ENCODE measurements at places on chromosomes 13 and 19.

DNA sequence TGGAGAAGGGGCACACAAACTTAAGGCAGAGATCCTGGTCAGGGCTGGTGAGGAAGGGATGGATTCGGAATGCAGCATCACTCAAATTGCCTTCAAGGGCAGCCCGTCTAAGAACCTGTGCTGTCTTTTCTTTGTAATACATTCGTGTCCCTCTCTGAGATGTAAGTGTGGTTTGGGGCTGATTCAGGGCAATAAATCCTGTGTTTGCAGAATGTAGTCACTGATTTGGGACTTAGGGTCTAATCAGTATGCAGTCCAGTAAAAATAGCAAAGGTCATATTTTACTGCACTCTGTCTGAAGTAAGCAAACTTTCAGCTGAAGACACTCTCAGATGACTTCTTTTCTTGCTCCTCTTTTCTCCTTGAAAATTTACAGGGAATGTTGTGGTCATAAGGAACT lies 93.8 kb upstream of the C1QTNF9B start:
- no peak for DNase-seq

DNA sequence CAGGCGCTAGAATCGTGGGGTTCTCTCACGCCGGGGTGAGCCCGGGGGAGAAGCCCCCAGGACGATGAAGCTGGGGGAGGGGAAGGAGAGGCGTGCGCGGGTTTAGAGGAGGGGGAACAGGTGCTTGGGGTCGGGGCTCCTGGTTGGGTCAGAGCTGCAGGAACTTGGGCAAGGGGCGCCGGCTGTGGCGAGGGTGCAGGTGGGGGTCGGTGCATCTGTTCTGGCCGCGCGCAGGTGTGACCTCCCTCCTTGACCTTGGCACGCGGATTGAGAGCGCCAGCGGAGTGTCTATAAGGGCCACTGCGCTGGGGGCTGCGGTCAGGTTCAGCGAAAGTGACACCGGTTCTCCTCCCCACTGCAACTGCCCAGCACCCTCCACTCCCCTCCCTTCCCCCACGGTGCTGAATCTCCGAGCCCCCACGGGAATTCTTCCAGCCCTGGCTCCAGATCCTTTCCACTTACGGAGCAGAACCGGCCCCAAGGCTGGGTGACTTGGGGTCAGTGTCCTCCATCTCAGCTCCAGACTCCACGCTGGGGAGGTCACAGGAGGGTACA lies 618 bp downstream of the TMEM38A start:
- DNase-seq: no peak

- no peak for DNase-seq
Measured at GRCh38 chr13:44557986-44558385, 18.1 kb downstream of the TSC22D1 start.

DNA sequence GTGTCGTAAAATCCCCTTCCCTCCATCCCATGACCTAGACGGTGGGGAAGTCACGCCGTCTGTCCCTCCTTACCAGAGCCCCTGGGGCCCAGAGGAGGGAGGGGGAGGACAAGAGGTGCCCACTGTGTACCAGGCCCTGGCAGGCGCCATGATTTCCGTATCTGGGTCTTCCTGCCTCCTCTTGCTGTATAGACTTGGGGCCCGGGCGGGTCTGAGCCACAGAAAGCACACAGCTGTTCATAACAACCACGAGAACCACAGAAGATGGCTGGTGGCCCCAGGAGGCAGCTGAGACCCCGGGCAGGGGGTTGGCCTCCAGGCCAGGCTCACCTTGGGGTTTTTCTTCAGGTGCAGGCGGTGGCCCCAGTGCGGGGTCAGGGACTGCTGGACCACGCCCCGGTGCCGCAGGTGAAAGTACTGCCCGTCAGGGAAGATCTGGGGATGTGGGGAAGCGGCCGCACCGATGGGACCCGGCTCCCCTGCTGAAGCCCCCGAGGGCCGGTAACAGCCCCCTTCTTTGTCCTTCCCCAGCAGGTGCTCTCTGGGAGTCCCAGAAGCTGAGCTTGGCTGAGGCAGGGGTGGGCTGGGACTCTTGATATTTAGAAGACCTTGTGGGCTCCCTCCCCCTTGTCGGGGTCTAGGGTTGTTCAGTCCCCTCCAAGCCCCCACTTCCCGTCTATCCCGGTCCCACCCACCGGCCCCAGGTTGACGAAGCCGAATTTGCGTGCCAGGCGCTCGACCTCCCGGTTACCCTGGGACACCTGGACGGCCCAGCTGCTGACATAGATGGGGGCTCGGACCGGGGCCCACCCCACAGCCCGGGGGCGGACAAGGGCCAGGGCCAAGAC lies 463 bp downstream of the PCSK4 start:
- no peak for DNase-seq

- DNase-seq: no peak
Measured at GRCh38 chr19:4542896-4543841, 3.3 kb upstream of the LRG1 start.

DNA sequence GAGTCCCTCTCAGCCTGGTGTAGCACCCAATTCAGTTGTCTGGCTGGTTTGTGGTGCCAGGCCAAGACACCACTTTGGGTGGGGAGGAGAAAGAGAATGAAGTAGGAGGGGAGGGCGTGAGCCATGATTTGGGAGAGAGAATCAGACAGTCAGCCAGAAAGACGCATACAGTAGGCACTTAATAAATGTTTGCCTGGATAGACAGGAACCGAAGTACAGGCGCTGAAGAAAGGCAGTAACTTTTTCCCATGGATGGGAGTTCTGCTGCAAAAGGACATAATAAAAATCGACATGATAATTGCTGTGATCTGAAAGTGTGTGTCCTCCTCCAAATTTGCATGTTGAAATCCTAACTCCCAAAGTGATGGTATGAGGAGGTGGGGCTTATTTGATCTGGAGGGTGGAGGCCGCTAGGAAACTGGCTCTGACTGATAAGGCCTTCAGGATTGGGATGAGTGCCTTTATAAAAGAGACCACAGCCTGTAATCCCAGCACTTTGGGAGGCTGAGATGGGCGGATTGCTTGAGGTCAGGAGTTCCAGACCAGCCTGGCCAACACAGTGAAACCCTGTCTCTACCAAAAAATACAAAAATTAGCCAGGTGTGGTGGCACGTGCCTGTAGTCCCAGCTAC lies 38.4 kb upstream of the PDCD5 start:
- no peak for DNase-seq

DNA sequence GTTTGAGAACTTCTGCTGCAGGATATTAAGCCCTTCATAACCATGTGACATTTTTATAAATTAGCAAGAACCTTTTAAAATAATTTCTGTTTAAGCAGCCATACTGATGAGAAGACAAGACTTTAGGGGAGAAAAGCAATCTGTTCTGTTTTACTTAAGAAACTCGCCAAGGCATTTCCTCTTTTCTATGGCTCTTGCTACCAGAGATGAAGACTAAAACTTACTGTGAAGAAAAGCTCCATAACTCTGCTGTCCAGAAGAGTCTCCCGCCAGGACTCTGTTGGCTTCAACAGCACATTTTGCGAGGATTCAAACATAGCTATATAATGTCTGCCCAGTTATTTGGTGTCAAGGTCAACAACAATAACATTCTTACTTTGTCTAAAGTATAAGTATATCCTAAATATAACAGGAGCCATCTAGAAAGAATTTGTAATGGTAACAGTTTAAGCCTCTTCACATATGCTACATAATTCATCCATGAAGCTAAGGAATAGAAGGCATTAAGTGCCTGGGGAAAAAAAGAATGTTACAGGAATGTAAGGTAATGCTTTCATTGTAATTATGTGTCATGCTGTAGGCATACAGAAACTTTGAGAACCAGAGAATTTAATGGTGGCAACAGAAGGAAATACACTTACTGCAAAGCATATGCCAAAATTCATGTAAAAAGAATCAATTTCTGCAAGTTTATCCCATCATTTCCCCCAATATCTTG lies 53.2 kb upstream of the EEF1AKMT1 start:
- DNase-seq: no peak

GRCh38 chr13:85386424-85386823 lies 412.8 kb downstream of the SLITRK6 start:
- peak; percentile 9 for DNase-seq

DNA sequence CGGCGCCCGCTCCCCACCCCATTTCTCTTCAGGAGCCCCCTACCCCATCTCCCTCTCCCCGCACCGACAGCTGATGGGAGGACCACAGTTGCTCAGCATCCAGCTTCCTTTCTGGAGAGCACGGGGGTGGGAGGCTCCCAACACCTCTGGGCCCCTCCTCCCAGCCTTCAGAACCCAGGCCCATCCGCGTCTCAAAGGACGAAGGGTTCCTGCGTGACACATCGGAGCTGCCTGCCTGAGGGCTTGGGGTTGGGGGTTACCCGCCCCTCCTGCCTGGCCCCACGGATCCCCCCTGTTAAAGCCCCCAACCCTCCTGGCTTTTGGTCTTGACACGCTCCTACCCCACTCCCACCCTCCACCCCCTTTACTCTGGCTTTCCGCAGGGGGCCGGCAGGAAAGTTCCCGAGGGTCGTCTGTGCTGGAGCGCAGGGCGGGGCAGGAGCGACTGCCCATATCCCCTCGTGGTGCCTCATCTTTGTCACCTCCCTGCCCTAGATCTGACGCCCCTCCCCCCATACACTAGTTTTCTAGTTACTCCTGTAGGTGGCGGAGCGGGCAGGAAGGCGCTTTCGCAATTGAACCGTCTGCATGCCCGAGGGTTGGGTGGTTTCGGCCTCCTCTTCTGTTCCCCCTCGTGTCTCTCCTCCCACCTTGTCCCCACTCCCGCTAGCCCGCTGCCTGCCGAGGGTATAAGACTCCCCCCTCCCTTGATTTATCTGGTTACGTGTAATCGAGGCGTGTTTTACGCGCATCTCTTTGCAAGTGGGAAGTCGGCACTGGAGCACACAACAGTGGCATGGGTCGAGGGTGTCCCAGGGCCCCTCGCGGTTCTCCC lies 924 bp downstream of the TRAPPC5 start:
- peak; percentile 32 for DNase-seq
